ENCODE measurements at places on chromosomes 3 and 15.

GRCh38 chr3:37903320-37903719 is 41.6 kb downstream of the CTDSPL start:
- DNase-seq: no peak

GRCh38 chr15:57059026-57059660 is 140.7 kb downstream of the TCF12 start:
- DNase-seq: no peak

DNA sequence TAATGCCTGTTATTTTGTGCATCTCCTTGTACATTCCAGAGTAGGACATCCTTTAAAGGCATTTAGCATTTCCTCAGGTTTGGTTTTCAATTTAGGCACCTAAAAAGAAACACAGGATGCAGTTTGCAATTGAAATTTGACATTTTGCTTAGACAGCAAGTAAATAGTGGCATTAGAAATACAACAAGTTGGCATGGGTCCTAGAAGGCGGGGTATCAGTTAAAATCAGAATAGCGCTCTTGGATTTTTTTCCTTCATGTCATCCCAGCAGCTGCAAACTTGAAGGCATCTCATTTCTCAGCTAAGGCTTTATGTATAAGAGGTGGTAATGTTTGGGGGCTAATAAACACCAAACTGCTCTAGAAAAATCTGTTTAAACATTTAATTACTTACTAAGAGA is 47.5 kb upstream of the SKOR1 start:
- DNase-seq: no peak

DNA sequence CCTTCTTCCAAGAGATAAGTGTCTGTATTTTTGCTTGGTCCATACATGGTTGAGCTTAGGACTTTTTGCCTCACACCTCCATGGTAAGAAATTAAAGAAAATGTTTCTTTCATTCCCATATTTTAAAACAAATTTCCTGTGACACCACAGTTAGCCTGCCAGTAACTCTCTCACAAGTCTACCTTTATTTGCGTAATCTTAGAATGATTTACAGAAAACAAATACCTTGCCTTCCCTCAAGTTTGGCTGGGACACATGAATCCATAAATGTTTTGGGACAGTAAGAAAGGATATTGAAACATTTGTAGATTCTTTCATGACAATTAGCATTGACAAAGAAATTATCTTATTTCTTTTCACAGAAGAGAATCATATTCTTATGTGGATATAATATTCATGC is 3.8 kb upstream of the ARL14 start:
- no peak for DNase-seq

- DNase-seq: no peak
Measured at GRCh38 chr15:71811036-71811736, 832 bp downstream of the NR2E3 start.

DNA sequence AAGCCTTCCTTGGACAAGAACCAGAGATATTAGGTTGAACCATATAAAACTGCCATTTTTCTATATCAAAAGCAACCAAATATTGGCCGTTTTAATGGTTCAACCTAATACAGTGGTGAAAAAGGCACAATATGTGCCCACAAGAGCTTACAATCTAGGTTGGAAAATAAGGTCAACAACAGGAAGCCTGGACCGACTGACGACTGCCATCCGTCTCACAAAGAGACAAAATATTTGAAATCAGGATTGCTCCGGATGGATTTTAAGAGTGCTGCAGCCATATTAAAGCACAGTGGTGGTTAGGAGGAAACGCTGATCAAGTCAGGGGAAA is 1.4 kb downstream of the AHSG start:
- no peak for DNase-seq

DNA sequence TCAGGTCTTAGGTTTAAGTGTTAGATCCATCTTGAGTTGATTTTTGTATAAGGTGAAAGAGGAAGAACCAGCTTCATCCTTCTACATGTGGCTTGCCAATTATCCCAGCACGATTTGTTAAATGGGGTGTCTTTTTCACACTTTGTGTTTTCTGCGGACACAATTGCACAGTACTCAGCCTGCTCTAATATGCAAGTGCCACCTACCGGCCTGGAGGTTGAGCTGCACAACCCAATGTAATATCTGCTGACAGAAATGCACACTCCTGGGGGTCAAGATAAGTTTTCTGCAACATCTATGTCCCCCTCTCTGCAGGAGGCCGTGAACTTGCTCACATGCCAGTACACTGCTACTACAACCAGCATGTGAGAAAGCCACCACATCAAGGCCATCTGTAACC is 791.9 kb upstream of the ROBO1 start:
- DNase-seq: no peak

- DNase-seq: no peak
Measured at GRCh38 chr15:33533197-33533596, 222.4 kb downstream of the RYR3 start.

DNA sequence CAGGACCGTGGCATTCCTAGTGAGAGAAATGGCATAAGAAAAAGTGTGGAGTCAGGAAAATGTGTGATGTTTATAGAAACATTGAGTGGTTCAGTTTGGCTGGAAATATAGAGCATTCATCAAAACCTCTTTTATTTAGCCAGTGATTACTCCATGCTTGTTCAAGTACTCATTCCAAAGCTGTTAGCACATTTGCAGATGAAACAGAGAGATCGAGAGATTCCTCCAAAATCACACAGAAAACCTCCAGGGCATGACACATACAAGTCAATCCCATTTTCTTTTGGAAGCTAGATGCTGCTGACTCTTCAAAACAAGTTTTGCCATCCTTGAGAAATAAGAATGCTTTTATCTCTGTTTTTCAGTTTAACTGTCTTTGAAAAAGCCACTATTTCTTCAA is 11.5 kb upstream of the MB21D2 start:
- DNase-seq: no peak

DNA sequence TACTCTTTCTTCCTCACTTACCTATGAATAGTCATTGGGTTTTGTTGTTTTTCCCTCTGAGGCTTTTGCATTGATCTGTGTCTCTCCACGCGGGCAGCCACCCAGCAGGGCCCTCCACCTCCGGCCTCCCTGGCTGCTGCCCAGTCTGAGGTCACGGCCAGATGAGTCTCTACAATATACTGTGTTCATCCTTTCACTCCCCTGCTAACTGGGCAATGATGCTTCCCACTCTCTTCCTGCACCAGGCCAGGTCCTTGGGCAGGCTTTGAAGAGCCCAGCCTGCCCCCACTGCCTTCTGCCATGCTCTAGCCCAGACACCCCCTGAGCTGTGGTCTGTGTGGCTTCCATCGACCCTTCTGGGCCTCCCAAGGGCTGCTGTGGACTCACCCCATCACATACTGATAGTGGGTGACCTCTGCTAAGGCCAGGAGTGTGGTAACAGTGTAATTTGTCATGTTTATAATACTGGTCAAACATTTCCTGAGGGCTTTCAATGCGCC is 18.0 kb downstream of the PDIA5 start:
- no peak for DNase-seq

GRCh38 chr3:63809607-63810006 is 9.5 kb upstream of the C3orf49 start:
- no peak for DNase-seq

- no peak for DNase-seq
Measured at GRCh38 chr15:79450648-79451047, 18.5 kb downstream of the MINAR1 start.

DNA sequence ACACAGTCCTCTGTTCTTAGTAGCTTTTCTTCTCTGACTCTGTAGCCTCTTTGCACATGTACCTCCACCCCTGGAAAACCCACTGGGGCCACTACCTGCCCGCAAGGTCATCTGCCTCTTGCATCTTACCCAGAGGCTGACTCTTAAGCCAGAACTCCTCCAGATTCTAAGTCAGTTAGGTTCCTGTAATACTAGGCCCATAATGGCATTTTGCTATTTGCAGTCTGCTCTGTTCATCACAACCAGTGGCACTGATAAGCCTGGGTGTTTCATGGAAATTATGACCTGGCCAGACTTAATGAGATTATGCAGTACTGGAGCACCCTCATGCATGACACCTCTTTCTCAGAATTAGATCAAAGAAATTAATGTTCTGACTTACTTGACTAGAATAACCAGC is 31.7 kb upstream of the ATG7 start:
- no peak for DNase-seq

GRCh38 chr15:39427705-39428104 is 153.2 kb upstream of the THBS1 start:
- DNase-seq: no peak

- DNase-seq: peak; percentile 91
Measured at GRCh38 chr3:167735233-167736138, at the start of gene SERPINI1. TSS of gene SERPINI1 (plus strand) at chr3:167735721. CDS start at chr3:167789129, 53,408 bp downstream.

GRCh38 chr3:59609657-59610348 is 560.0 kb upstream of the CFAP20DC start:
- DNase-seq: no peak

- DNase-seq: peak; percentile 7
Measured at GRCh38 chr3:139538733-139539132, 809 bp downstream of the RBP1 start.

DNA sequence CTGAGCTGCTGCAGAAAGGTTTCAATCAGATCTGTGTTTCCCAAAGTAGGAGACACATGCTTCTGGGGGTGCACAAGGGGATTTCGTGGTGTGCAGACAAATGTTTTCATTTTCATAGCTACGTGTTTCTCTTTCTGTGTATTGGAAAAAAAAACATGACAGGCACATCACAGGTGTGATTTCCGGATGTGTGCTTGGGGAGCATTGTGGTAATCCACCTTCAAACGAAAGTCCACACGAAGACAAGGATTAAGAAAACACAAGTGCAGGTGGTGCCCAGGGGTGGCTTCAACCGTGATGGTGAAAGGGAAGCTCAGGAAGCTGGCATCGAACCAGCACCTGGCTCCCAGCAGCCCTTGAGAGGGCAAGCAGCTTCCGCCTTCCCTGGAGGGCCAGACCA is 164.6 kb upstream of the LINGO1 start:
- no peak for DNase-seq

DNA sequence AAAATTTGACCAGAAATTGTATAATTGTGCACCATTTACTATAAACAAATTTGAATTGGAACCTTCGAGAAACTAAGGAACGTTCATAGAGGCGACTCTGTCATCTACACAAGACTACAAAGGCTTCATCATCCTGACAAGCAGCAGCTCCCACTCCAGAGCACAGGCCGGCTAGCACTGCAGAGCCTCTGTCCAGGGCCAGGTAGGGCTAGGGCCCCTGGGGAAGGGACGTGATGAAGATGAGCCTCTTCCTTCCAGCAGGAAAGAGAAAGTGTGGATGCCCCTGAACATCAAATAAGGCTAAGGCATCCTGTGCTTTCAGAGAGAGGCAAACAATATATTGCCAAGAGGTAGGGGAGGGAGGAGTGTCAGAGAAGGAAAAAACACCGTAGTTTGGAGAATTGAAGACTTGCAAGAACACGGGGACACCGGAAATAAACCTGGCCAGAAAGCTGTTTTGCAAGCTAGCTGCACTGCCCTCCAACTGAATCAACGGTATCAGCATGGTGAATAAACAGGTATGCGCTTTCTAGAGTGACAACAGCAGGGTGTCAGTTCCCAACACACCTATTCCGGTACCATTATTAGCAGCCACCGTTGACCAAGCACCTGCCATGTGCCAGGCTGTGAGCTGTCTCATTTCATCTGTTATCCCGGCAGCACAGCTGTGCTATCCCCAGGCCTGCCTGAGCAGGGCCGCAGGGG is 12.4 kb downstream of the XXYLT1 start:
- DNase-seq: no peak

GRCh38 chr3:20039765-20040547 is at the start of gene KAT2B:
TSS of gene KAT2B (plus strand) at chr3:20040446. CDS start at chr3:20040478, 32 bp downstream.
- peak; percentile 69 for DNase-seq

DNA sequence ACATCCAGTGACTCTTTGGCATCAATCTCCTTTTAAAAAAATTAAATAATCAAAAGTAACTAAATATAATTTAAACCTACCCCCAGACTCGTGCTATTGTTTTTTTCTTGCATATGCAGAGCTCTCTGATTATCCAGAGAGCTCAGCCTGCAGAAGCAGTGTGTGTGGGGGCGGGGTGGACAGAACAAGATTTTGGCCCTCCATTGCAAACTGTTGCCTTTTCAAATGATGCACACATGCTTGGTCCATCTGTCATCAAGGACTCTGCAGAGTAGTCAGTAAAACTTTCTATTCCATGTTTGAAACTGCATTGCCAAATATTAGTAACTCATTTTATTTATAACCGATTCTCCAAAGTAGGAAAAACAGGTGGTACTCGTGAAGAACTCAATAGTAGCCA is 28.6 kb upstream of the STXBP5L start:
- no peak for DNase-seq

DNA sequence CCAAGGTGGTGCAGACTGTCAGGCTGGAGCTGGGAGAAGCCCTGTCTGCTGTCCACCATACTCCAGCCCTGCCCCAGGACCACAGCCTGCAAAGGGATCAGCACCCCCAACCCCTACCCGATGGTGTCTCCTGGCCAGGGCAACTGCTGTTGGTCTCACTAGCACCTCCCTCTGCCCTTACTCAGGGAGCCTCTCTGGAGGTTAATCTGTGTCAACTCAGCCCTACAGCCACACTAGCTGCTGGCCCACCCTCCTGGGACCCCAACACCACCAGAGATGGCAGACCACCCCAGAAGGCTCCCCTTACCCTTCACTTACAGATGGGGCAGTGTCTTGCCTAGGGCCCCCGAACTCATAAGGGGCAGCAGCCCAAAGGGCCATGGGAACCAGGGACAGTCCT is 65.2 kb downstream of the TLE3 start:
- DNase-seq: no peak

DNA sequence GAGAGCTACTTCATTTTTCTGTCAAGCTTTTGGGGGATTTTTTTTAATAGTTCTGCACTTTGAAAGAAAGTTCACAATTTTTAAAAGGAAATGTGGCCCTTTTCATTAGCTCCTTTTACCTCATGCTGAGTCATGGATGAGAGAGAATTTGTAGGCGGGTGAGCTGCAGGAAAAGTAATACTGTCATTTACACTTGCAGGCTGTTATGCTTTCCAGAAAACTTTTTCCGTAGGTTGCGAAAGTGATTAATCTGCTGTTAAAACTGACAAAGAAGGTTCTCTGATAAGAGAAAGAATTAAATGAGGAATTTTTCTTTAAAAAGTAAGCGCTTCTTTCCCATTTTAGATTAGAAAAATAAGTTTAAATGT is 430.2 kb downstream of the LPP start:
- DNase-seq: peak; percentile 95

DNA sequence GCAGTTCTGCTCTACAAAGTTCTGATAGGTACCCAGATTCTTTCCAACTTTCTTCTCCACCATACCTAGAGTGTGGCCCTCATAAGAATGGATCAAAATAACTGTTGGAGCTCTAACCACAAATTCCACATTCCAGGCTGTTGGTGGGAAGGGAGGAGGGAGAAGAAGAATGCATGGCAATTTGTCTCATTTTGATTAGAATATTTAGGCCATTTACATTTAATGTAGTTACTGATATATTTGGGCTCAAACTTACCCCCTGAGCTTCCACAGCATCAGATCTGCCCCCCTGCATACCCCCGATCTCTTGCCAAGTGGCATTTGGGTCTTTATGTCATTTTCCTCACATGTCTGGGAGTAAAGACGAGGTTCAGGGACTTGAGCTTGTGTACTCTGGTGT is 7.7 kb downstream of the CHRNB4 start:
- no peak for DNase-seq

DNA sequence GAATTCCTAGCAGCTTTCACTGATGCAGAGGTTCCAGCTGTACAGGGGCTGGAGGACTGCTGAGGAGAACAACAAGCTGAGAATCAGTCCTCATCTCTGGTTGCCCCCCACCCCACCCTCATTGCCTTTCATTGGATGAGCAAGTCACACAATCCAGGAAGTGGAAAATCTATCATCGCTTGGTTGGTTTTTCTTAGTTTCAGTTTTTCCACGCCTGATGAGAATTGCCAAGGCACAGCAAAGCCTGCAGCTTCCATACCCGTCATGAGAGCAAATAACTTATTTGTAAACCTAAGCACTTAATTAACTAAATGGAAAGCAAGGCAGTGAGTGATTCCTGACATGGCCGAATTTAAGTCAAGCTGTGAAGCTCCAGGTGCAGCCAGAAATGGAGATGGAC is 21.4 kb upstream of the LIPC start:
- no peak for DNase-seq

All from inflammatory macrophage treated with lipopolysaccharide for 4 hours (primary cell).